Stimulated activated CD4-positive, alpha-beta T cell treated with anti-CD3 and anti-CD28 coated beads, Interleukin-1b, Interleukin-23, amount 100 ng/mL, for 1 hour (primary cell): ENCODE measurements at places on chromosomes 7 and 10.

DNA sequence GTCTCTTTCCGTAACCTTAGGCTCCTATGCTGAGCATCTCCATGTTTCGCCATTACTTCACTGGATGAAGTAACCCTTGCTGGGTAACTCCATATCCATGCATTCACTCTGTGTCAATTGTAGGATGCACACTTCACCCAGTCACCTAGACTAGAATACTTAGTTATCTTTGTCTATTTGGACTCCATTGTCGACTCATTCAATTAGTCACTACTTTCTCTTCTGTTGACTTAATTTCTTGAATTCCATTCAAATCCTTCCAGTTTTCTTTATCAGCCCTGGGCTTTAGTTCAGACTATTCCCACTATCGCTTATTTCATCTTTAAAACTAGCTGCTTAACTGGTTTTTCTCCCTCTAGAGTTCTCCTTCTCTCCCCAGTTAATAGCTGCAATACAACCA is 111.3 kb upstream of the TNS3 start:
- DNase-seq, result no peak

DNA sequence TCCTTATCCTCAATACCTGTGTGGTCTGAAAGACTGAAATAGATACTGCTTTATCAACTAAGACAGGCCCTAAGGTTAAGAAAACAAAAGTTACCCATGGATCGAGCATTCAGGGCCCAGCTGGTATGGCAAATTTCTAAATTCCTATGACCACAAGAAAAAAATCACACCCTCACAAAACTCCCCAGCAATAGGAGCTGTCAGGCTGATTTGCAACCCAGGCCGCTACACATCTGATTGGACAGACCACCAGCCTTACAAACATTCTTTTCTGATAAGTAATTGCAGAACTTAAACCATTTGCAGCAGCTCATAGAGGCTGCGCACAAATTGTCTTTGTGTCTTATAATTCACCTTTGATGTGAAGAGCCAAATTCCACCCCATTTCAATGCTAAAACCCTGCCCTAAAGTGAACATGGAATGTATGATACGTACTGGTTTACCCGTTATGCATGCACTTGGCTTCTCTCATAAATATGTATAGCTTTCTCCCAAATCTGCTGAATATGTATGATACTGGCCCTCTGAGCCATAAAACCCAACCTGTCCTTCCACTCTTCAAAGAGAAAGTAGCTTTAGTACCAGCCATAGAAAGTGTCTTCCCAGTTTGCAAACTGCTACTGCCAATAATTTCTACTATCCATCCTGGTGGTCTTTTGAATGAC is 842.5 kb downstream of the GRID1 start:
- DNase-seq, result no peak

DNA sequence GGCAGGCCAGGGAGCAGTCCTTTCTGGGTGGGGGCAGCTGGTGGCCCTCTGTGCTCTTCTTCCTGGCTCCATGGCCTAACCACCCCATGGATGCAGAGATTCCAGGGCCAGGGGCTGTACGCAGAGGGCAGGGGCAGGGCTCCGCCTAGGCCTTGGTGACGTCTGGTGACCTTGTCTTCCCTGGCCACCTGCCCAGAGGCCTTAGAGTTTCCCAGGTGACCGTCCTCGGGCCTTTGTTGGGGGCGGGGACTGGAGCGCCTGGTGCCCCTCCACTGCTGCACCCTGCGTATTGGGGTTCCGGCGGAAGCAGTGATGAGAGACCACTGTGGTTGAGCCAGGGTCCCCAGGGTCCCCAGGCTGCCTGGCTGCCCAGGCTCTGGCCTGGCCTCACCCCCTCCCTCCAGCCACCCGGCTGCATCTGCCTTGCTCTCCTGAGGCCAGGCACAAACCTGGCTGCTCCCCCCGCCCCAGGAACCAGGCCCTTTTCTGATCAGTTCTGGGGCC is 10.3 kb downstream of the PWWP2B start:
- DNase-seq, result no peak

DNA sequence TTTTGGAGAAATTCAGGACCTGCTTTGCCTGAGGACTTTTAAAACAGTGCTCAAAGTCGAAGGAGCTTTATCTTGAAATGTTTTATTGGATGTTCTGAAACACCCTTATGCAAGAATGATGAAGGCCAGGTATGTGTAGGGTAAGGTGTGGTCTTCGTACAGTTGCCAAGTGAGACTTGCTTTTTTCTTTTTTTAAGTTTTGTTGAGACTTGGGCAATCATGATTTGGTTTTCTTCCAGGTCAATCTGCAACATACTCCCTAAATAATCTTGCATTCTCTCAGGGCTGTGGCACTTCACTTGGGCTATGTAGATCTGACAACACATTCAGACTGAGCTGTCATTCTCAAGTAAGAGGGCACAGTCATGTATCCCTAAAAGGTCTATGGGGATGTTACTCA is 75.0 kb downstream of the GATA3 start:
- no peak for DNase-seq

DNA sequence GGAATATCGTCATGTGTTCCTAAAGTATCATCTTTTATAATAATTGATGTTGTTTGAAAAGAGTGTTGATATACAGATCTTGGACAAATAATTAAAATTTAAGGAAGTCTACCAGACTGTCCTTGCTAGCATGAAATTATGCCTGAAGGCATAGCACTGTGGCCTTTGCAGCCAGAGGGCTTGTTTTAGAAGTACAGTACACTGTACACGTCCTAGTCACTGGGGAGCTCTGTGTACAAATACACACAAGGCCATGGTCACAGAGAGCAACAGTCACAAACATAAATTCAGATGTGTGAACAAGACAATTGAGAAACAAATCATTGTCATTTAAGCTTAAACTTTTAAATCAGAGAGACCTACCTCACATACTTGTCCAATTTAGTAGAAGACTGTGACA is 133.0 kb downstream of the KIAA1217 start:
- DNase-seq, result no peak

GRCh38 chr10:12922117-12922900 is 79.2 kb downstream of the CCDC3 start:
- DNase-seq, result no peak

- DNase-seq, result no peak
Measured at GRCh38 chr10:119737823-119738222, 12.0 kb downstream of the INPP5F start.

- no peak for DNase-seq
Measured at GRCh38 chr10:46520941-46521340, 35.5 kb downstream of the GPRIN2 start.

- DNase-seq, result no peak
Measured at GRCh38 chr7:95205665-95206225, 118.6 kb downstream of the PON1 start.
